Stimulated activated naive CD4-positive, alpha-beta T cell (primary cell): ENCODE measurements at places on chromosomes 13 and 19.

GRCh38 chr13:38518328-38518727 lies 168.5 kb upstream of the FREM2 start:
- DNase-seq, result no peak

DNA sequence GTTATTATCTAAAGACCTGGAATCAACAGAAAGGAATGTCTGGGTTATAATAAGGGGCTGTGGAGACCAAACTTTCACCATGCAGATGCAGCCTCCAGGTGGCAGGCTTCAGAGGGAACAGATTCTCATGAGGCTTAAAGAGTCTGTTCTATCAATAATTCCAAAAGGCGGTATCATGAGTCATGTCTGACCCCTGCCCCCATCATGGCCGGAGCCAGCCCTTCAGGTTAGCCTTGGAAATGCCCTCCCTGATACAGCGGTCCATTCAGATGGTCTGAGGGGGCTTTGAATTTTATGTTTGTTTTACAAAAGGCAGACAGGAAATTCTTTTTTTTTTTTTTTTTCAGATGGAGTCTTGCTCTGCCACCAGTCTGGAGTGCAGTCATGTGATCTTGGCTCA lies 21.7 kb upstream of the LAMP1 start:
- DNase-seq, result peak; percentile 5

DNA sequence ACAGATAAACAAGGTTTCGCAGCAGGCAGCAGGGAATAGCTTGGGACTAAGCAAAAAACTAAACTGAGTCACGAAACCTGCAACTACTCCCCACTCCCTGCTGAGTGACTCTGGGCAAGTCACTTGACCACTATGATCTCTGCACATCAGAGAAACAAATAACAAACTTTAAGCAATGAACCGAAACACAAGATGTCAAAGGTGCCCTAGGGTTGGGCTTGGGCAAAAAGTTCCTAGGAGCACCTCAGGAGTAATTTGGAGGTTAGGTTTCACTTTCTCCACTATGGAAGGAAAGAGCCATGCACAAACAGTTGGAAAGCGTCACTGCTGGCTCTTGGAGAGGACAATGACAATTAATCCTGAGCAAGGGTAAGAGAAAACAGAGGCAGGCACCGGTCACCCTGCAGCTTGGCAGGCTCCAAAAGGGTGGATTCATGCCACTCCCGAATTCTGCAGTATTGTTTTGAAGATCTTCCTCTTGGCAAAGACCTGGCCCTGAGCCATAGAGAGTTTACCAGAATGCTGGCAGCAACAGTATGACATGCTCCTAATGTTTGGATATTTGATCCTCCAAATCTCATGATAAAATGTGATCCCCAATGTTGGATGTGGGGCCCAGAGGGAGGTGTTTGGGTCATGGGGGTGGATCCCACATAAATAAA lies 60.3 kb downstream of the CRYL1 start:
- DNase-seq, result no peak

DNA sequence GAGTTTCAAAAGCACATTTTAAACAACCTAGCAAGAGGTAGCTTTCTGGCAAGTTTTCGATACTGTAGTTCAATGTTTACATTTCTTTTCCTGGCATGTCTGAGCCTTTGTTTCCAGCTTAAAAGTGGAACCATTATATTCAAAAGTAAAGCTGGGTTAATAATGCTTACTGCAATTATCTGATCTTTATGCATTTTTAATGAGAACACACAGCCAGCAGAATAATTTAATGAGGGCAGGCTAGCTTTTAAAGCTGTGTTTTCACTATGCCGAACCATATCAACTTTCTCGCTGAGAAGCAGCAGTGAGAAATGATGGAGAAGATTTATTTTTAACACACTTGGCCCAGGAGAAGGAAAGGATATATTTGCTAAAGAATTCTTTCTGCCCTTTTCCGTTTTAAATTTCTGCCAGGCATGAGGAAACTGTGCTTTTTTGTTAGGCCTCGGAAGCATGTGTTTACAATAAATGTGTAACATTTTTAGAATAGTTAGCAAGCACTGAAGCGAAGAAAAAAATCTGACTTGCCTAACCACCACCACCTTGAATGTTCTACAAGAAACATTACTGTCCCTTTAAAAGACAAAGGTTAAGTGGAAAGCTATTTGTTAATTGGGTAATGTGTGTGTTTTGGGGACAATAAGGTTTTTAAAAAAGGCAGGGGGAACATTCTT lies 1.0 kb downstream of the MBNL2 start:
- DNase-seq, result no peak

DNA sequence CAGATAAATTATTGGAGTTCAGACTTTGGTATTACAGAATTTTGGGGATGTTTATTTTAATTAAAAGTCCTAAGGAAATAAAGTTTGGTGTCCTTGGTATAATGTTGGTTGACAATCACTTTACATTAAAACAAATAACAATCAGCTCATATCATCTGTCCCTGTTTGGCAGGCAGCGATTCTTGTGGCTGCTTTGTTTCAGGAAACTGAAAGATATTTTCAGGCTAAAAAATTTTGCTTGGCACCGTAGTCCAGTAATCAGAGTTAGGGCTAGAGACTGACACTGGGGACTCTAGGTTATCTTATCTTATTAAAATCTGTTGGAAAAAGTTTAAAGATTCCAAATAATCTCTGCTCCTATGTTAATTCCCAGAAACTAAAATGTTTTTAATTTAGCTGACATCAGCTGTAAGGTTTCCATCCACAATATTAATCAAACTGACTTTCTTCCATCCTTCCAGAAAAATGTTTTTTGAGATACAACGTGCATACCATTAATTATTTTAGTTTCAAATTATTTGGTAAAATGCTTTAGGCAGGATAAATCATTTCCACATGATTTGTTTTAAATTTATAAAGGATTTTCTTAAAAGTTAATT lies 97.6 kb downstream of the ZIC5 start:
- no peak for DNase-seq

- DNase-seq, result no peak
Observed at GRCh38 chr13:76708138-76708688, 178.0 kb downstream of the KCTD12 start.

DNA sequence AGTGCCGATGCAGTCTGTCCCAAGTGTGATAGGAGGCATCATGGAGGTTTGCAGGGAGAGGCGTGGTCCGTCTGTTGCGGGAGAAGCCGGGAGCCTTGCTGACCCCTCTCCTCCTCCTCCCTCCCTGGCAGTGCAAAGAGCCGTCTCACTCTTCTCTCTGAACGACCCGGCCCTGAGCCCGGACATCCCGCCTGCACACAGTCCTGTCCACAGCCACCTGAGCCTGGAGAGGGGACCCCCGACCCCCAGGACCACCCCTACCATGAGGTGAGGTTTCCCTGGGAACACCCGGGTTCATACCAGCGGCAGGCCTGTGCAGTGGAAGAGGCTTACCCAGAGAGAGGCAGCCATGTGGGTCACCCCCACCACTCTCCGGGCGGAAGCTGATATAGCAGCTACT lies 22.3 kb downstream of the DPF1 start:
- no peak for DNase-seq
